Sciatic nerve (tissue), 2 donors: ENCODE measurements at places on chromosomes 3 and 15. TPM values are rescaled to one million over a fixed set of nuclear protein-coding genes. Genes with fewer than 3 reads are reported as not detected.

The MPI gene
- 38.2 TPM for total RNA-seq

The NOX5 gene
- 0.45 TPM for total RNA-seq

The FSTL1 gene
- 480 TPM for total RNA-seq

The EPHB3 gene
- 15.2 TPM for total RNA-seq

The AMIGO3 gene
- total RNA-seq, result not detected

The HRH1 gene
- 40.3 TPM for total RNA-seq
